ENCODE measurements at places on chromosomes 7 and 10.

- DNase-seq, result no peak
Measured at GRCh38 chr7:18179093-18179492, 151.4 kb upstream of the PRPS1L1 start.

DNA sequence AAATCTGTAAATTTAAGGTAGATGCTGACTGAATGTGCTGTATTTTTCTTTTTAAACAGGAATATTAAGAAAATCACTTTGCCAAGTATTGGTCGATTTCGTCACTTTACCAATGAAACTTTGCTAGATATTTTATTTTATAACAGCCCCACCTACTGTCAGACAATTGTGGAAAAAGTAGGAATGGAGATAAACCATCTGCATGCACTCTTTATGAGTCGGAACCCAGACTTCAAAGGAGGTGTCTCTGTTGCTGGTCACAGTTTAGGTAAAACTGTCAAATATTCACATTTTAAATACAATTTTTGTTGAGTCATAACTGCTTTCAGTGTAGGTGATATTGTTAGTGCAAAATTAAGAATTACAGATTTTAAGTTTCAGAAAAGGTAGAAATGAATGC lies 25.2 kb downstream of the SEC23IP start:
- no peak for DNase-seq

- no peak for DNase-seq
Measured at GRCh38 chr10:116690356-116691322, 51.7 kb downstream of the HSPA12A start.

GRCh38 chr7:115933471-115933870 lies 97.1 kb downstream of the TFEC start:
- no peak for DNase-seq

DNA sequence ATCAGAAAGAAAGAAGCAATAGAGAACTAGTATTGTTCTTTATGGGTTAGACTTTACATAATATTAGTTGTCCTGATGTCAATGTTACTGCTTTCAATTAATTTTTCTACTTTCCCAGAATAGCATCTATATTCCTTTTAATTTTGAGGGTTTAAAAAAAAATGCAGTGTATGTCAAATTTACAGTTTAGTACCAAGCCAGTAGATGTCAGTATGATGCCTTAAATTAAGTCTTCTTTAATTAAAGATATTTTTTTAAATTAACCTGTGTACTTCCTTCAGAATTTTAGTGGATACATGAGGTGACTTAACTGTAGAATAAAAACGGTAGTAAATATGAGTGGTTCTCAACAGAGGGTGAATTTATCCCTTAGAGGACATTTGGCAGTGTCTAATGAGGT lies 35.2 kb upstream of the STOX1 start:
- no peak for DNase-seq

- DNase-seq, result no peak
Measured at GRCh38 chr7:149669121-149669818, 104.1 kb downstream of the ZNF467 start.

DNA sequence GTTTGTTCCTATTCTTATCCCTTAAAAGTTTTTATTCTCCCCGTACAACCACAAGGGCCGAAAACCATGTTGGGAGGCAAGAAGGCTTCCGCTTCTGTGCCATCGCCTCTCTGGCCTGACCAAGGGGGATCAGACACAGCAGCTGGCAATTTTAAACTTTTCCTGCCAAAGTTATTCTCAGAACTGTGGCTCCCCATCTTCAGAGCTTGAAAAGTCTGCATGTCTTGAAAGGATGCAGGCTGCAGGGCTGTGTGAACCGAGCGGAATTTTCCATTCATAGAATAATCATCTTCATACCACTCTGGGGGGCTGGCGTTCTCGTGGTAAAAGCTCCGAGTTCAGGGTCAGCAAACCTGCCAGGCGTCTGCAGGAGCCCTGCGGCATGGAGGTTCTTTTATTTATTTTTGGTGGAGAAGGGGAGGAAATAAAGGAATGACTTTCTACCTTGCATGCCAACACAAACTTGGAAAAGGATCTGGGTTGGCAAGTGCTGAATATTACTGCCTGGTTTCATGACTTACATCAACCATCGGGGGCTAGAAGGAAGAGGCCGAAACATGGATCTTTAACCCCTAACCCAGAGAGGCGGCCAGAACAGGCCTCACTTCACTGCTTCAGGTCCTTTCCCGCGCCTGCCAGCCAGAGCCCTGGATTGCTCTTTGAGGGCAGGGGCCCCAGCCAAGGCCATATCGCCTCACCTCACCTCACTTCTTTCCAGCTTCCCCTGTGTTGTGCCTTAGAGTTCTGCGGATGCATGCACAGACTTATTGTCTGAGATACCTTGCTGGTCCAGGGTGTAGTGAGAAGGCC lies 3.0 kb upstream of the NANOS1 start:
- DNase-seq, result no peak

DNA sequence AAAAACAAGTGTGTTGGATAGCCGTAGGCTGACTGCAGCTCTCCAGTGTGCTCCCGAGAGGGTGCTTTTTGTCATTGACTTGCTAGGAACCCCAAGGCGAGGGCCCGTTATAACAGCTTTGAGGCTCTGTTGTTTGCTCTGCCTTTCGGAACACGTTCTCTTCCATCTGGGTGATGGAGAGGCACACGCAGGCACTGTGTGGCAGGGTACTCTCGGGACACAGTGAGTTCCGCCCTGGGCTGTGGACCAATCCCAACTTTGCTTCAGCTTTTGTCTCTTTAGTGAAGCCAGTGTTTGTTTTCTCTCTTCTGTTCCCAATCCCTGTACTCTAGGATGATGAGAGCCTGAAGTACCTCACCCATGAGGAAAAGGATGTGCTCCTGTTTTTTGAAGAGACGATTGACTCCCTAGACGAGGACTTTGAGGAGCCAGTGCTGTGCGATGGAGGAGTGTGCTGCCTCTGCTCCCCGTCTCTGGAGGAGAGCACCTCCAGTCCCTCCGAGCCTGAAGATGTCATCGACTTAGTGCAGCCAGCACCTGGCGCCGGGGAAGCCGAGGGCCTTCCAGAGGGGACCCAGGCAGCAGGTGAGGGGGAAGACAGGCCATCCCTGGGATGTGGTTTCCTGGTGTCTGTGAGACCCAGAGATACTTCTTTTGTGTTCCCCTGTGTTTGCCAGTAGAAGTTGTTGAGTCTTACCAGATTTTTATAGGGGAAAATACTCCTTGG lies 43.2 kb downstream of the PROSER2 start:
- DNase-seq, result no peak

GRCh38 chr10:124722798-124723783 lies 21.1 kb downstream of the FAM53B start:
- DNase-seq, result no peak

GRCh38 chr7:102875700-102876295 lies 37.0 kb upstream of the LRRC17 start:
- no peak for DNase-seq

DNA sequence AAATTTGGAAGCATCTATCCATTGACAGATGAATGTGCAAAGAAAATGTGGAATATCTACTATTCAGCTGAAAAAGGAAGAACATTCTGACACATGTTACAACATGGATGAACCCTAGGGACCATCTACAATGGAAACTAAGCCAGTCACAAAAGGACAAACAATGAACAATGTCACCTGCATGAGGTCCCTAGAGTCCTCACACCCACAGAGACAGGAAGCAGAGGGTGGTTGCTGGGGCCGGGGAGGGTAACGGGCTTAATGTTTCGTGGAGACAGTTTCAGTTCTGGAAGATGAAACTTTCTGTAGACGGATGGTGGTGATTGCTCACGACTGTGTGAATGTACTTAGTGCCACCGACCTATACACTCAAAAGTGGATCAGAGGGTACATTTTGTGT lies 282.9 kb downstream of the ADARB2 start:
- DNase-seq, result peak; percentile 76

- no peak for DNase-seq
Measured at GRCh38 chr7:117283371-117283770, 39.5 kb downstream of the WNT2 start.

GRCh38 chr7:98360221-98361130 lies 40.4 kb downstream of the BAIAP2L1 start:
- no peak for DNase-seq

- DNase-seq, result no peak
Measured at GRCh38 chr10:131427901-131428300, 116.4 kb upstream of the TCERG1L start.

DNA sequence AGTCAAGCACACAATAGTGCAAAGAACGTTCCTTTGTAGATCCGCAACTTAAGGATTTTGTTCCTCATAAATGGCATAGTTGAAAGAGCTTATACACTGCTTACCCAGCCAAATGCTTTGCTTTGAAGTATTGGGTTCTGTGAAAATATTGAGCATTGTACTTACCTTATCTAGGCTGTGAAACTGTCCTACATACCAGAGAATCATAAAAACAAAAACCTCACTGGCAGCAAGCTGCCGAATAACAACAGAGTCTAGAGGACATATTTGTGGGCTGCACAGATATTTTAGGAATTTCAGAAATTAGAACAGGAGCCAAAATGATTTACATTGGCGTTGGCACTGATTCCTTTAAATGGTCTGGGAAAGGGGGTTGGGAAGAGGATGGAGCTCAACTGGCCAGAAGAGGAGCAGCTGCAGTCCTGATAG lies 174.8 kb downstream of the RTKN2 start:
- DNase-seq, result no peak

DNA sequence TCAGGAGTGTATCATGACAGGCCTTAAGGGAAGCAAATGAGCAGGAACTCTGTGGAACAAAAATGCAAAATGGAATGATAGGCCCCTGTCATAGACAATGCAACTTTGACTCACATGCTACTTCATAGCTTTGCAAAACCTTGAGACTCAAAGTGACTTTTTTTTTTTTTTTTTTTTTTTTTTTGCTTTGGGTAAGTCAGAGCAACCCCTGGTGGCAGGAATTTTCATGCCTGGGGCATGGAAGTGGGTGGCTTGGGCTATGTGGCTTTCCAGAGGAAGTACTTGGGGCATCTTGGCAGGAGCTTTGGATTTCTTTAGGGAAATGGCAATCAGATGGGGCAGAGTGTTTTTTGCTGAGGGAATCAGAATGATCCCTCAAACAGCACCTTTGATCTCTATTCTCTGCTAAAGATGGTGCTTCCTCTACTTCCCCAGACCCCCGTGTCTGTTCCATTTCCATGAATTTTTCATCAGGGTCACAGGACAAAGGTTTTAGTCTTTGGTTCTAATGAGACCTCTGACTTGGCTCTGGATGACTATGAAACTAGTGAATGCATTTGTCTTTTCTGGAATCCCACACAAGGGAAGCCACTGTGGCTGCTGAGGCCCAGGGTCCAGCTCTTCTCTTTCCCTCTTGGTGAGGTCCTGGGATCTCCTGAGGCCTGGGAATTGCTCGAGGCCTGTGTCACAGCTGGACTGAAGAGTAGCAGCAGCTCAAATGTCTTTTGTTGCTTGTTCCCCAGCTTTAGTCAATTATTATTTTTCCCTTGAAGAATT lies 62.8 kb downstream of the TACC2 start:
- no peak for DNase-seq

DNA sequence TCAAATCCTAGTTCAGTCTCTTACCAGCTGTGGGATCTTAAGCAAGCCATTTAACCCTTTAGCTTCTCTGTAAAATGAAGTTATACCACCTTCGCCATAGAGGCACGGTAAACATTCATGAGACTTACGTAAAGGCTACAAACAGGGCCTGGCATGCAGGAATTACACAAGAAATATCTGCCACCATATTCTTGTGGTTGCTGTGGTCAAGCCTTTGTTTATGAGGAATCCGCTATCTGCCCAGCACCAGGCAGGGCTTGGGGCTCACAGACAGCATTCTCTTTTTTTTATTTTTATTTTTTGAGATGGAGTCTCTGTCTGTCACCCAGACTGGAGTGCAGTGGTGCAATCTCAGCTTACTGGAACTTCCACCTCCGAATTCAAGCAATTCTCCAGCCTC lies 9.9 kb downstream of the AIFM2 start:
- no peak for DNase-seq

DNA sequence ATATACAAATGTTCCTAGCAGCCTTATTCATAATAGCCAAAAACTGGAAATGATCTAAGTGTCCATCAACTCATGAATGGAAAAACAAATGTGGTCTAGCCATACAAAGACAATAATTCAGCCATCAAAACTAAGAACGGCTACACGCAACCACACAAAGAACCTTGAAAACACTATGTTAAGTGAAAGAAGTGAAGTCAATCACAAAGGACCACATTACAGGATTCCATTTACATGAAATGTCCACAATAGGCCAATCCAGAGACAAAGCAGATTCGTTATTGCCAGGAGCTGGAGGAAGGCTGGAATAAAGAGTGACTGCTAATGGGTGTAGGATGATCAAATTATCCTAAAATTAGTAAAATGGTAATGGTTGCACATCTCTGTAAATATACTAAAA lies 21.1 kb downstream of the MKRN1 start:
- DNase-seq, result no peak

DNA sequence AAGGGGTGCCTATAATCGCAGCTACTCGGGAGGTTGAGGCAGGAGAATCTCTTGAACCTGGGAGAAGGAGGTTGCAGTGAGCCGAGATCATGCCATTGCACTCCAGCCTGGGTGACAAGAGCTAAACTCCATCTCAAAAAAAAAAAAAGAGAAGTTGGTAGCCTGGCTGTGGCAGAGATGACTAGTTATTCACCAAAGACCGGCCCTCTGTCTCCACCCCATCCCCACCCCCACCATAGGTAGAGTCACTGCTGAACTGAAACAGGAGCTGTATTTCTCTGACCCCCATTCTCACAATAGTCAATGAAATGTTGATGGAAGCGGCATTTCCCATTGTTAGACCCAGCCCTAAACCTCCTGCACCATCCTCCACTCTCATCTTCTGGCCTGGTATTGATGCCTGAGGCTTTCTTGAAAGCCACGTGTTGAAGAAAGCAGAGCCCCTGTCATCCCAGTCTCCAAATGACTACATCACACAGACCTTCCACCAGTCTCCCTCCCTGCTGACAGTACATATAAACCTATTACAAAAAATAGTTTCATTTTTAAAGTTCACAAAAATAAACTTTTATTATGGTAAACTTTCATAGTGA lies 9.4 kb upstream of the PIK3CG start:
- DNase-seq, result no peak

- no peak for DNase-seq
Measured at GRCh38 chr7:91351374-91351773, 87.1 kb downstream of the FZD1 start.

GRCh38 chr10:43354879-43355380 lies 16.5 kb upstream of the FXYD4 start:
- no peak for DNase-seq

- DNase-seq, result no peak
Measured at GRCh38 chr10:130171196-130171595, 35.0 kb downstream of the GLRX3 start.

- DNase-seq, result no peak
Measured at GRCh38 chr7:92242972-92243371, 2.7 kb downstream of the KRIT1 start.

GRCh38 chr10:91796331-91797047 lies 1.7 kb upstream of the TNKS2 start:
- no peak for DNase-seq

DNA sequence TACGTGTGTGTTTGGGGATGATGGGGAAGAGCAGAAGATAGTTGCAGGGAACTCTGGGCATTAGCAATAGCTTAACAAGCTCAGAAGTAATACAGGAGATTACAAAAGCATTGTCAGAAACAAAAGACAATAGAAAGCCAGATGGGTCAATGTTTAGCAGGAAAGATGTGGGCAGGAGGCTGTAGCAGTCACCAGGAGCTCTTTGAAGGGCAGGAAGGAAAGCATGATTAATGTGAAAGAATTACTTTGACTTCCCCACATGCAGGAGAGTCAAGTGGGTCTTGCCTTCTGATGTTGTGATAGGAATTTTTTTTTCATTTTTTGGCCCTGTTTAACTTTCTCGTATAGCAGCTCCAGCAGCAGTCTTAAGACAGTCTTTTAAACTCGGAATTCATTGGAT lies 6.0 kb upstream of the SMNDC1 start:
- DNase-seq, result no peak

- no peak for DNase-seq
Measured at GRCh38 chr7:79636849-79637248, 183.4 kb upstream of the MAGI2 start.

Data from GM19239 (cell line).